ENCODE measurements at places on chromosomes 7 and 10. TPM values are rescaled to one million over a fixed set of nuclear protein-coding genes. Genes with fewer than 3 reads are reported as not detected.

SPACDR gene
- 0.25 TPM for polyA plus RNA-seq

OR2A7 gene
- not detected for polyA plus RNA-seq

DNA sequence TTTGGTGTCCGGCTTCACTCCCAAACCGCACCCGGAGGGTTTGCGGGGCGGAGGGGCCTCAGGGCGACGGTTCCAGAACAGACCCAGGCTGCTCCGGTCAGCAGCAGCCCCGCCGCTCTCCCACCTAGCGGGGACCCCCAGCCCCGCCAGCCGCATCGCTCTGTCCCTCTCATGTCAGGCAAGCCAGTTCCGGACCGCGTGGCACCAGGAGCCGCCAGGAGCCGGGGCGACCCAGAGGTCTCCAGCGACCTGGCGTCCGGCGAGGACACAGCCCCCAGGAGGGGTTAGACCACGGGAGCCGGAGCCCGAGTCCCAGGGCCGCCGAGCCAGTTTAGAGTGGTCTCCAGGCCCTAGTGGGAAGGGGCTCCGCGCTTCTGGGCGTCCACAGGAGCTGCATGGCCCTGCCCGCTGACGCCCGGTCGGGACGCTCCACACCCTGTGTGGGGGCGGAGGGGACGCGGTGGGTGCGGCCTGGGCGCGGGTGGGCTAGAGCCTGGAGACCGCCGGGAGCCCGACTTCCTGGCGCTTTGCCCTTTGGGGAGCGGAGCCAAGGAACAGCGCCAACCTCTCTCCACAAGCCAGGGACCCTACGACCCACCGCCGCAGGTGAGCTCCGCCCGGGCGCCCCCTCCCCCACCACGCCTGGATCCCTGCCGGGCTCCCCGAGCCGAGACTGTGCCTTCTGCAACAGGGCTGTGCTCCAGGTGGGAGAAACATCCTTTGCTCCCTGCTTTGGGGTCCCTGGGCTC lies 43.4 kb downstream of the ZNF117 start:
- peak; percentile 52 for DNase-seq

- DNase-seq = no peak
These were observed 22.2 kb downstream of the MMS19 start for GRCh38 chr10:97475936-97476594.

DNA sequence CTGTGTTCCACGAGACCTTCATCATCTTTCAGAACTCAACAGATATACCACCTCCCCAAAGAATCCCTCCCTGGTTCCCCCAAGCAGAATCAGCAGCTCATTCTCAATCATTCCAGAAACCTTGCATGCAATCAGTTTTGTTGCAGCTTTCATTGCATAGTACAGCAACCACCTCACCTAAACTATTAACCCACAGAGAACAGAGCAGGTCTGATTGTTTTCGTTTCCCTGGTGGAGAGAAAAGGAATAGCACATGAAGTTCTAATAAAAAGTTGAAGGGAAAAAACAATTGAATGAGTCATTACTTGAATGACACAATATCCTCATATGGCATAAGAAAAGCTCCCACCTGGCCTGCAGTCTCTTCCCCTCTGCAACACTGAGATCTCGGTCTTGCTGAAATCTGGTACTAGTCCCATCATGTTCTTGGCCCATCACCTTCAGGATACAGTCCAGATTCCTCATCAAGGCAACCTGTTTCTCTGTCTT lies 147.1 kb upstream of the GDF10 start:
- DNase-seq = no peak

DNA sequence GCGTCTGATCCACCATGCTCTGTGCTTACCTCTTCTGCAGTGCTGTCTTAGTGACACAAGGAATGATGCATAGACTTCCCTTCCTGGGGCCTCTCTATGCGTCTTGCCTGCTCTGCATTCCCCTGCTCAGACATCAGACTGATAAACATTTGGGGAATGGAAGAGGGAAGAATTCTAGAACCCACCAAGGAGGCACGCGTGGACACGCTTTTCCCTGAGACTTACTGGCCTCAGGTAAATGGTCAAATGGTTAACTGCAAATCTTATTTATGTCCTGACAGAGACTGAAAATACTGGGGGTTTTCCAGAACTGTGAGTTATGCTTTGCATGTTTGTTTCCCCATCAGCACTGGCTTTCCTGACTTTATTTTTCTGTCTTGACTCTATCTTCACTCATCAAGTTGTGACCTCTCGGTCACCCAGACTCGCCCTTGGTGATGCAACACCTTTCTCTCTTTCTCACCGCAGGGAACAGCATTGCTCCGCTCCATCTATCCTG lies 285.9 kb upstream of the FZD8 start:
- DNase-seq = no peak

GRCh38 chr7:5063698-5064097 lies 18.0 kb downstream of the RBAK start:
- DNase-seq = no peak

DNA sequence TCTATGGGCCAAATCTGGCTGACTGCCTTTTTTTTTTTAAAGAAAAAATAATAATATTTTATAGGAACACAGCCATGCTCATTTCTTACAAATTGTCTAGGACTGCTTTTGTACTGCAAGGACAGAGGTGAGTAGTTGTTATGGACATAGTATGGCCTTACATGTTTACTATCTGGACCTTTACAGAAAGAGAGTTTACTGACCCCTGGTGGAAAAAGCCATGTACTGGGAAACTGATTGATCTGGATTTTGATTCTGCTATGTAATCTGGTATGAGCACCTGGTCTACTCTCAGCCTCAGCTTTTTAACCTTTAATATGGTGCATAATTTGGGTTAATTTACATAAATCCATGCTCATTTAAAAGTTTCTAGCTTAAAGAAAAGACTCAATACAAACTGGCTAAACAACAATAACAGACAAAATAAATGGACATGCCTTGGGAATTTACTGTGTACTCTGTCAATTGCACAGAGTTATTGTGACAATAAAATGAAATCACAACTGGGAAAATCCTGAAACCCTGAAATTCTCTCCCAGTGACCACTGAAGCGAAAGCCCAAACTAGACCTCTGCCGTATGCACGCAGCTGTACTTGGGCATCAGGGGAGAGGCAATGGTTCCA lies 260.7 kb downstream of the BMPER start:
- DNase-seq = no peak

DNA sequence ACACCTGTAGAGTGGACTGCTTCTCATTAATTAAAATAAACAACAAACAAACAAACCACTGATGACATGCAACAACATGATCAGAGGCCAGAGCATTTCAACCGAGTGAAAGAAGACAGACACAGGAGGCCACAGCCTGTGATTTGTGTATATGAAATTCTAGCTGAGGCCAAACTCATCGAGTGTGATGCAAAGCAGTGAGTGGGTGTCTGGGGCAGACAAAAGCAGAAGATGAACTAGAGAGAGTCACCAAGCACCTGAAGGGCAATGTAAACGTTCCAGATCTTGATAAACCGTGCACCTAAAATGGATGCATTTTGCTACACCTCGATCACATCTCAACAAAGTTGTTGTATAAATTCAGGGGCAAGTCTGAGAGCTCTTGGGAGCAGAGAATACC lies 108.4 kb downstream of the KLF6 start:
- DNase-seq = no peak

Measured in psoas muscle (tissue), 8 donors.